ENCODE measurements at places on chromosomes 13 and 19. TPM values are rescaled to one million over a fixed set of nuclear protein-coding genes. Genes with fewer than 3 reads are reported as not detected.

- DNase-seq: no peak
Observed at GRCh38 chr19:5406816-5407215, 48.4 kb upstream of the ZNRF4 start.

Gene PDE4C
- 1.6 TPM for total RNA-seq

Gene TLE2
- 160 TPM for total RNA-seq

DNA sequence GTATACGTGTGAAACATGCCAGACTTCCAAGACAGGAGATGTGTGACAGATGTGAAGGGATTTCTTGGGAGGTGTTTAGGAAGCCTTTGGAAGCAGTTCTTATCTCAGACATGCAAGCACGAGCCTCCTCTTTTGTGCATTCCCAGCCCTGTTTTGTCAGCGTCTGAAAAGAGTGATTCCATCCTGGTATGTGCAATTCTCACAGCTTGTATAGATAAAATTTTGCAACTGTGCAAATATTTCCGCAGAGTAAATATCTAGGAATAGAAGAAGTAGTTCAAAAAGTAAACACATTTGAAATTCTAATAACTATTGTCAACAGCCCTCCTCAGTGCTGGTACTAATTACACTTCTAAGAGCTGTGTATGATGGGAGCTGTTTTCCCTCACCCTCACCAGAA, 72.3 kb upstream of the C1QTNF9B start:
- no peak for DNase-seq

Gene EFNA2
- 23.8 TPM for total RNA-seq

GRCh38 chr13:107271227-107271626, 703.3 kb upstream of the ARGLU1 start:
- no peak for DNase-seq
